Fibroblast of skin of left quadriceps (primary cell): ENCODE measurements at places on chromosomes 4 and X.

DNA sequence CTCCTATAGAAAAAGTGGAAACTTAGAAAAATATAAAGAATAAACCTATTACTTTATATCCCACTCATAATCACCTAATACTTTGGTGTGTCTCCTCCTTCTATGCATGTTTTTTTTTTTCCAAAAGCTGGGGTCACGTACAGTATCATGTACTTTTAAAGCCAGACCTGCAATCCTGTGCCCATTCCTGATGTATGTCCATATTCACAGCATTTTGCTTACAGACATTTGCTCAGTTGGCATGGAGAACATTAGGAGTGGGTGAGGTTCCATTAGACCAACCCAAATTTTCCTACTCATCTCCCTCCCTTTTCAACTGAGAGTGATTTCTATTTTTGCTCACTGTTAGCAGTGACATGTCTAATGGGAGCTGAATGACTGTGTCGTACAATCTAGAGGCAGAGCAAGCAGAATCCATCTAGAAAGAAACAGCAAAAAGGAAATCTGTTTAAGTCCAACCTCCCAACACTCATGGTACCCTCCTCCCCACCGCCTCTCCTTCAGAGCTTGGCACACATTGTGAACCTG, 195.6 kb upstream of the KLF3 start:
- DNase-seq: no peak

DNA sequence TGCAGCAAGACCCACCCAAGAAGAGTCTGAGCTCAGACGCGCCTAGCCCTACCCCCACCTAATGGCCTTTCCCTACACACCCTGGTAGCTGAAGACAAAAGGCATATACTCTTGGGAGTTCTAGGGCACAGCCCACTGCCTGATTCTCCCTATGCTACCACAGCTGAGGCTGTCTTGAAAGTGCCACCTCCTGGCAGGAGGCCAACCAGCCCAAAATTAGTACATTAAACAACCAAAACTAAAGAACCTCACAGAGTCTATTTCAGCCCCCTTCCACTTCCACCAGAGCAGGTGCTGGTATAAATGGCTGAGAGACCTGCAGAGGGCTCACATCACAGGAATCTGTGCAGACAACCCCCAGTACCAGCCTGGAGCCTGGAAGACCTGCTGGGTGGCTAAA, 119.1 kb downstream of the HMGN5 start:
- no peak for DNase-seq

- no peak for DNase-seq
Observed at GRCh38 chrX:68690936-68691501, 43.6 kb downstream of the STARD8 start.

GRCh38 chr4:2900741-2901140, 57.1 kb downstream of the ADD1 start:
- DNase-seq: no peak

- no peak for DNase-seq
Observed at GRCh38 chr4:95186666-95187065, 362.1 kb downstream of the UNC5C start.

- DNase-seq: no peak
Observed at GRCh38 chrX:633985-634958, 3.7 kb downstream of the SHOX start.

DNA sequence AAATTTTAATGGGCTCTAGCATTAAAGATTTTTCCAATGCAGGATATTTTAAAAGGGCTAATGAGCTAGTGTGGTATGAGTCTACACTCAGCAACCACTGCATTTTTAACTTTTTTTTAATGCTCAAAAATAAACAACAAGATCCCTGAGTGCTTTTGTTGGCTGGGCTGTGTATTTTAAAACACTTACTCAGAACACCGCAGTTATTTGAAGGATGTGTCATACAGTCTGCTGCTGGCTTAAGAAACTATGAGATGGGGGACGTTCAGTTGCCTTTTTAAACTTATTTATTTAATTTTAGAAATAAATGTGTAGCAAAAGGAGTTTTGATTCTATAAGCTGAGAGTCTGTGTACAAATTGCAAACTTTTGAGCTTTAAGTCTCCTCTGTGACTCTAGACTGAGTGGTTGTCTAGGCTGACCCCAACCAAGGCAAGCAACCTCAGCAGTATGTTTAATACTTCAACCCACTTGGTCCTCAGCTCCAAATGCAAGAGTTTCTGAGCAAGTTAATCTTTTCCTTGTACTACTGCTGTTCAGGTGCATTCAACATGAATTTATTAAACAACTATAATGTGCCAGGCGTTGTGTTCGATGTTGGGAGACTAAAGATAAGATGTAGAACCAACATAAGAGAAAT, 278.6 kb upstream of the DIPK2B start:
- DNase-seq: peak; percentile 81

GRCh38 chrX:97308171-97308570, 424.5 kb downstream of the RPA4 start:
- no peak for DNase-seq

DNA sequence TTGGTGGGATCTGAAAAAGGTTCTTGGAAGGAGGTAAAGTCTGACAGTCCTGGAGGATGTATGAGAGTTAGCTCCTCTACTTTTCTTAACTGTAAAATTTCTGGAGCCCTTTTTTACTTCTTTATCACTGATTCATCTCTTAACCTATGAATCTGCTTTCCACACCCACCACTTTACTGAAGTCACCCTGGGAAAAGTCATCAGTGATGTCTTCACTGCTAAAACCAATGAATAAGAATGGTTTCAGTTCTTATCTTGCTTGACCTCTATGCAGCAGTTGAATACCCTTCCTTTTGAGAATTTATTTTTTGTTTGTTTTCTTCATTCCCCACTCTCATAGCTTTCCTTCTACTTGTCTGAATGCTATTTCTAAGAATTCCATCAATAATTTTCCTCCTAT, 80.0 kb downstream of the AREG start:
- no peak for DNase-seq

DNA sequence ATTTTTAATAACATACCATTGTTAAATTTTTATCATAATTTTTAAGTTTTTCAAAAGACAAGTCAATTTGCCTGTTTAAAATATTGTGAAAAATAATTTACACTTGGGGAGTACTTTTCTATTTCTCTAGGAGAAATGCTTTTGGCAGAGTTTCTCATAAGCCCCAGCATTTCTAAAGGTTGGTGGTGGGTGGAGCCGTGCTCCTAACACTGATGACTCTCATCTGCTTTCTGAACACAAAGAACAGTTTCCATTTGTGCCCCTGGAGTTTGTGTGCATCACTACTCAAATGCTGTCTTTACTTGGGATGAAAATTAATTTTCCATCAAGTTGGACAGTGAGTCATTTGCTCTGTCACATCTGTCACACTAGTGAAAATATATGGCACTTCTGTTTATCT, 57.6 kb downstream of the TNIP2 start:
- DNase-seq: no peak

DNA sequence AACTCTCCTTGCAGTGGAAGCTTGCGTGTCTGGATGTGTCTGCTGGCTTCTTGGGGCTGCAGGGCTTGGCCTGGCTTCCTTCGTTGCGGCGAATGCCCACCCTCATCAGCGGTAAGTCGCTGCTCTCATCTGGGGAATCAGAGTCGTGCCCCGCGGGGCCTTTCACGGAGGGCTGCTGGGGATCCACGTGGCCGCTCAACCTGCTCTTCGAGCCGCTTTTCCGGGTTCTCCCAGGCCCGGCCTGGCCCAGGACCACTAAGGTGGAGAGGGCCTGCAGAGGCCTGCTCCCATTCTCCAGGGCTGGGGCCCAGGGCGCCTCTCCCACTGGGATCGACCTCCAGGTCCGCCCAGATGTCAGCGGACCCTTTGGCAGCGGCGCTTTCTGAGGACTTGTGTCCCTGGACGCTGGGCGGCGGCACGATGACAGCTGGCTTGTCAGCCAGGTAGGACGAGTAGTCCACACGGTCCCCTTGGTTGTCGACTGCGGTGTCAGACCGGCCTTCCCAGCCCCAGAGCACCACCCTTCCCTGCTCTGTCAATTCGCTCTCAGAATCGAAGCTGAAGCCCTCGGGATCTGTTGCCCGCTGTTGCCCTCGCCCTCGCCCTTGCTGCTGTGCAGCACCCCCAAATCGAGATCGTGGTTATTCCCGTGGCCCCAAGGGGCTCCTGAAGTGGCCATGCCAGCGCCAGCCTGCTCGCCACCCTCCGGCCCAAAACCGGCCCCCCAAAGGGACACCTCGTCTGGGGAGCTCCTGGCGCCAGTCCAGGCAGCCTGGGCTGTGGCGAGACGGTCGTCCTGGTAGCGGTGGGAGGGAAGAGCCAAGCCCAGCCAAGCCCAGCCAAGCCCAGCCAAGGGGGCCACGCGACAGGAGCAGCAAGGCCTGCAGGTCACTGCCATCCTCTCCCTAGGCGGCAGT, 37.8 kb upstream of the NHSL2 start:
- no peak for DNase-seq

DNA sequence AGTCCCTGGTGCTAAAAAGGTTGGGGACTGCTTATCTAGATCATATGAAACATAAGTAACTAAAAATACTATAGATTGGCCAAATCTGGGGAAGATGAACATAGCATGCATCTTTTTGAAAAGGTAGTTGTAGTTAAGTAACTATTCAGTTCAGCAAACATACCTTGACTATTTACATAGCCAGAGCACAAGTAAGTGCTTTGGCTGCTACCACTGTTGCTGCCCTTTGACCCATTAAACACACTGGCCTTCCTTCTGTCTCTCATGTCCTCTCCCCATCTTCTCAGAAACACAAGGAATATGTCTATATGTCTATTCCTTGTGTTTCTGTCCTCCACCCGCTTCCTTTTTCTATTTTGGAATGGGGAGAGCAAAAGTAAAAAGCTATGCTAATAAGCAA, 87.9 kb upstream of the SPRY1 start:
- DNase-seq: no peak

DNA sequence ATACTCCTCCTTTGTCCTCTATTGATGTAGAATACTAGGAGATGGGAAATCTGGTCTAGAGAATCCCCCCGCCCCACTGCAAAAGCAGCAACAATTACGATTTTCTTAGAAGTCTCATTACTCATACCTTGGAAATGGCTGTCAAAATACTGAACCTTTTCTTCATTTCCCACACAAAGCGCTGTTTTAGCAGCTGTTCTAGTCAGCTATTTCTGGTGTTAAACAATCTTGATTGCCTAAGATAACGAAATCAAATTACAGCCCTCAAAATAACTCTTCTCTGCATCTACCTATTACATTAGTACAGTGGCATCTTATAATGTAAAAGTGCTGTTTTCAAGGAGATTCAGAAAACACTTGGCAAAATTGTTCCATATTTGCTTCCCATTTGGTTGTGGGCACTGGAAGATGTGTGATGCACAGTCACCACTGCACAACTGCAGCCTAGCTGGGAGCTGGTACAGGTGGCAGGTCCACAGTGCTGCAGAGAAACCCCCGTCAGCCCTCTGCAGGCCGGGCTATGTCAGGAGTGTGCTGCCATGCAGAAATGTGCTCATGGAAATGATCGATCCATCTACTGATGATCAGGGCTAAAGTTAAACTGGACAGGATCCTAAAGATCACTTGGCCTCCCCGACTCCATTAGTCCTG, 50.4 kb downstream of the TBC1D9 start:
- DNase-seq: no peak

- DNase-seq: no peak
Observed at GRCh38 chrX:138771047-138771446, 59.5 kb upstream of the FGF13 start.

DNA sequence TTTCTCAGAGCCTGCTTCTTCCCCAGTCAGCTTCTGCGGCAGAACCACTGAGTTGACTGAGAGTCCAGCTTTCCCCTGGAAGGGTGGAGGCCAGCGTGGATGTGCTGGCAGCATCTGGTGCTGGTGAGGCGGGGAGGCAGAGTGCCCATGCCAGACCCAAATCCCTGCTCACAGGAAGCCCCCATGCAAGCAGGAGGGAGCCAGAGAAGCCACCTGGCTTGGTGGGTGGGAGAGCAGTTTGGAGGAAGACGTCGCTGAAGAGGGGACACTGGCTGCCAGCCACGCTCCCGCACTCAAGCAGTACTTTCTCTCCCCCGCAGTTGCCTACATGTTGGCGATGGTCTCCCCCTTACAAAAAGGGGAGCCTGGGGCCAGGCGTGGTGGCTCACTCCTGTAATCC, 6.0 kb downstream of the PDZD4 start:
- no peak for DNase-seq

GRCh38 chr4:85420831-85421230, 54.1 kb upstream of the ARHGAP24 start:
- no peak for DNase-seq

- no peak for DNase-seq
Observed at GRCh38 chr4:176794651-176795050, 1.9 kb upstream of the VEGFC start.

DNA sequence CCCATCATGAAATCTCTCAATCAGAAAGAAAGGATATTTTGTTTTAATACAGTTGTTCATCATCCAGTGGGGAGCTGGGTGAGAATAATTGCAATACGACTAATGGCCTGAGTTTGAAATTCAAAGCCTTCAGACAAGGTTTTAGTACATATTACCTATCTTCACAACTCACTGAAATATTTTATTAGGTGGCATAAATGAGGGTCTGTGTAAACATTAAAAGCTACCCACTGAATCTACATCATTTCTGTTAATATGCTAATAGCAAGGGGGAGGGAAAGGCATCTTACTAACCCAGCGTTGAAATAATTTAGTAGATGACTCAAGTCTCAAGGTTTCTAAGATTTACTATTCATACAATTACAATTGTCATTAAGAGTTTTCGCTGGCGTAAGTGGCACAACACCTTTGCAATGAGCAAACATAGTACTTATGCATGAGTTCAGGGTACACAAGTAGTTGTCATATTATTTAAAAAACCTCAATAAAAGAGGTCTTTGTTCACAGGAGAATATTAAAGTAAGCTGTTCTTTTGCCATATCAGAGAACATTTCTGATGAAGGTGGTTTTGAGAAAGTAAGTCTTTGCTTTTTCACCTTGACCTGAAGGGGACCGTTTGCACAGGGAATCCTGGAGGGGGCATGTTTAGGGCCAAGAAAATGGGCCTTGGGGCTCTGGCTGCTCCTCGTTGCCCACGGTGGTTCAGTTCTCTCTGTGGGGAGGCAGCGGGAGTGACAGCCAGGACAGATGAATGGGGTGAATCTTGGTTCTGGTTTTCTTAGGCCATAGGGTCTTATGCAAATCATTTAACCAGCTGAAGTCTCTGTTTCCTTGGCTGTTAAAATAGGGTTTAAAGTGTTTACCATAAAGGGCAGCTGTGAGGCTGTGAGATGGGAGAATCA, 4.5 kb upstream of the RHOH start:
- no peak for DNase-seq

DNA sequence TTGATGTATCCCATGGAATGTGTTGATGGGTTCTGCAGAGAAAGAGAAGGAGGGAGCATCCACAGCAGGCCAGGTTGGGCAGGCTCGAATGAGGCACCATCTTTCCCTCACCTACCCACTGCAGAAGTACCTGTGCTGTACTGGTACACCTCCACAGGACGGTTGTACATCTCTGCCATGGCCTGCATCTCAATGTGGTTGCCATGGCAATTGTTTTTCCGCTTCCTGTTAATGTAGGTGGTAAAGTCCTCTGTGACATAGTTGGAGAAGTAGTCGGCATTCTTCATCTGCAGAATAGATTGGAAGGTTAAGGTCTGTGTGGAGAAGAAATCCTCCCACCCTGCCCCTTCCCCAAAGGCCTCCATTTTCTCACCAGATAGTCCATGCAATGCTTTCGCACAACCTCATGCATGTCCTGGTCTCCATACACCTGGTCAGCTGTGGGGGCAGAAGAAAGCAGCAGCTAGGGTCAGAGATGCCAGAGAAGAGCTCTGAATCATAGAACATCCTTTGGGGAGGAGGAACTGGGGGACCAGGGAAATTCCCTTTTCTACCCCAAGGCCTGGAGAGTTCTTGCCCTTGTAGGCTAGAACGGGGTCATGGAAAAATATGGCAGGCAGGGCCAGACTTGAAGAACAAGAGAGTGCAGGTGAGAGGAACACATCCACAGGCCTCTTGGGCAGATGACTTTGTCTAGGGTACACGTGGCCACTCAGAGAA, 15.9 kb upstream of the PIM2 start:
- no peak for DNase-seq

GRCh38 chr4:130486841-130487240, 1390.9 kb downstream of the C4orf33 start:
- no peak for DNase-seq
